ENCODE measurements at places on chromosomes 12 and 14.

GRCh38 chr12:47729233-47729632 lies 3.9 kb upstream of the ENDOU start:
- DNase-seq = no peak

GRCh38 chr14:74135426-74135825 lies 50.7 kb downstream of the LIN52 start:
- no peak for DNase-seq

DNA sequence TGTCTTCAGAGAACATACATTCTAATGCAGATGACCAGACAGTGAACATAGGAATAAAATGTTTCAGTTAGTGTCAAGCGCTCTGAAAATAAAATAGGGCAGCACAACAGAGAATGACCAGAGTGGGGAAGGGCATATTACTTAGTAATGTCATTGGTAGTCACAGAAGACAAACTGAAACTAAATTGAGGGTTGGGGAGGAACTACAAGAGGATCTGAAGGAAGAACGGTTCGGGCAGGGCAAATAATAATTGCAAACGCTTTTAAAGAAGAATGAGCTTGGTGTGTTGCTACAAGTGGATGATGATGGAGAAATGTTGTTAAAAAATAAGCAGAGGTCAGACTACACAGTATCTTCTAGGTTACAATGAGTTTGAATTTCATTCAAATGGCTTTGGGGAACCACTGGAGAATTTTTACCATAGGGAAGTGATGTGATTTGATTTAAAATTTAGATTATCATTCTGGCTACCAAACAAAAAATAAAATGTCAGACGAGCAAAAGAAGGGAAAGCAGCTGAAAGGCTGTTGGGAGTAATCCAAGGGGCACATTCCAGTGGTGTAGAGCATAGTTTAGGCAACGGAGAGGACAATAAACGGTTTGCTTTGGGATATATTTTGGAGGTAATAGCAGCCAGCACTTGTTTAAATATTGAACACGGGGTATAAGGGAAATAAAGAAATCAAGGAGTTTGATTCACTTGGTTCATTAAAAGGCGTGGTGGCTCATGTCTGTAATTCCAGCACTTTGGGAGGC lies 56.3 kb upstream of the SLC6A13 start:
- DNase-seq = no peak

DNA sequence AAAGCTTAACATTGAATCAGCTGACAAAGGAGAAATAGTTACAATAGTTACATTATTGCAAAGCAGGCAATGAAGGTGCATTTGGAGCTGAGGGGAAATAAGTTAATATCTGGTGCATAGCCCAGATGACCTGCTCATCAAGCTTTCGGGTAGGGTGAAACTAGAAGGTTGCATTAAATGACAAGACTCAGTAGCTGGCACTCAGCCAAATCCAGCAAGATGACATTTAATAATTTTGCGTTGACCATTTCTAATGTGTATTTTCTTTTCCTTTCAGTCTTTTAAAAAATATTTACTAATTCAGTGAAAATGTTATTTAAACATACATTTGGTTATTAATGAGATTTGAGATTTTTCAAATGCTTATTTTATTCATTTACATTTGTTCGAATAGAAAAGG lies 188.6 kb downstream of the SLC5A8 start:
- DNase-seq = no peak

- DNase-seq = no peak
Measured at GRCh38 chr12:124604264-124604680, 36.9 kb upstream of the NCOR2 start.
